ENCODE measurements at places on chromosomes 7 and 10.

- no peaks in the 10 kb centered on the region for H3K27me3 ChIP-seq
- H3K36me3 ChIP-seq = no peaks in the 10 kb centered on the region
- no peak overlapping the region for H3K4me3 ChIP-seq
Measured at GRCh38 chr10:78960316-78960800, 108.4 kb upstream of the ZMIZ1 start.

DNA sequence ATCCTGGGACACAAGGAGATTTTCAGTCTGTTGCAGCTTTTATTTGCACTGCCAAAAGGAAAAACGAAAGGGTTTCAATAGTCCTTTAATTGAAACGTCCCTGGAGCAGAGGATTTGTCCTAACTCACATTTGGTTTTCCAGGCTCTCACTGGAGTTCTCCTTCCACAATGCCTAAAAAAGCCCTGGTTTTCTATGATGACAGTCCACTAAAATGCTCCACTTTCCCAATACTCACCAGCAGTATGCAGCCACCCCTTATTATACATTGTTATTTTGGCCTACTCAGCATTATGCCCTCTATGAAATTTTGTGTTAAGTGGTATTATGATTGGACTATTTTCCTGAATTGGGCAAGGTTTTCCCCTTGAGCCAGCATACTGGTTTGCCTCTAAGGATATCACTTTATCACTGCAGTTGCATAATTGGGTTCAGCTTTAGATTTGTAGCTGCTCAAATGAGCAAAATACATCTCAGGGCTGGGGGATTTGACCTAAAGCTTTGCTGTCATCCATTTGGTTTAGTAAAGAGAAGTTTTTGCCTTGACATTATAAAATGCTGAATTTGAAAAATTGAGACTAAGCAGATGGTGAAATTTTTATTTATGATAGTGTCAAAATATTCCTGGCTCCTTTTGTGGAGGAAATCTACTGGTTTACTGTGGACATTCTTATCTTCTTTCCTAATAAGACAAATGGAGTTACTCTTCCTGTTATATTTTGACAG lies 239.2 kb downstream of the RNLS start:
- no peaks in the 10 kb centered on the region for H3K27me3 ChIP-seq
- H3K27ac ChIP-seq = no peak overlapping the region
- no peak overlapping the region for H3K4me3 ChIP-seq
- H3K36me3 ChIP-seq = no peaks in the 10 kb centered on the region

DNA sequence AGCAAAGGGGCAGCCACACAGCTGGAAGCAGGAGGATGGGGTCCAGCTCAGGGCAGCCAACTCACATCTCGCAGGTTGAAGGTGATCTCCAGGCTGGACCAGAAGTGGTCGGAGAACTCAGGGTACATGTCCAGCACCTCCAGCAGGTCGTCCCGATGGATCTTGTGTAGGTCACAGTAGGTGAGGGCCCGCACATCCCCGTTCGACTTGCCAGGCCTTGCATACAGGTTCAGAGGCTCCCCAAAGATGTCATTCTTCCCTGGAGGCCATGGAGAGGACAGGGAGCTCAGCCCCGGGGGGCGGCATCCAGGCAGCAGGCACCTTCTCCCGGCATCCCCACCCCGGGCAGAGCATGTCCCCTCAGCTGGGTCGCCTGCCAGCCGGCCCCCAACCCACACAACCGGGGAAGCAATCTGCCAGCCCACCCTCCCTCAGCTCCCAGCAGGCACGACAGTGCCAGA lies 29.3 kb downstream of the KCNH2 start:
- DNase-seq = no peak
- H3K4me3 ChIP-seq = no peak overlapping the region
- no peaks in the 10 kb centered on the region for H3K4me1 ChIP-seq

DNA sequence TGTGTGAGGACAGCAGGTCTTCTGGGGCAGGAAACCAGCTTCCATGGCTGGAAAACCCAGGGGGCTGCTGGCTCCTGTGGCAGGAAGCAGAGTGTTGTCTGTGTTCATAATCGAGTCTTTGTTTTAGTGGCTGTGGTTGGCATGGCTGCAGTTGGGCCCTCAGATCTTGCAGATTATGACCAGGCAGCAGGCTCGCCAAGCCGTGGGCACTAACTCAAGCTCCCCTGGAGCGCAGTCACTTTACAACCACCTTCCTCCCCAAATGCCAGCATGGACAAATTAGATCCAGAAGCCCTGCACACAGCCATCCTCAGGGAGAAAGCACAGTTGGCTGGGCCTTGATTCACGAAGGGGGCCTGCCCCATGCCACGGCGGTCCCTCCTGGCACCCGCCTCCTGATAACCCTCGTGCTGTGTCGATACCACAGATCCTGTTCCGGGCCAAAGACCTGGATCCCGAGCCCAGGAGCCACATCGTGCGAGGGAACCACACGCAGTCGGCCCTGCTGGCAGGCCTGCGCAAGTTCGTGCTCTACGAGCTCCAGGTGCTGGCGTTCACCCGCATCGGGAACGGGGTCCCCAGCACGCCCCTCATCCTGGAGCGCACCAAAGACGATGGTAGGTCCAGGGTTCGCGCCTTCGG lies 552.5 kb upstream of the FOXK1 start:
- no peak overlapping the region for H3K4me3 ChIP-seq
- H3K27ac ChIP-seq = no peak overlapping the region
- no peaks in the 10 kb centered on the region for H3K4me1 ChIP-seq
- H3K36me3 ChIP-seq = no peaks in the 10 kb centered on the region
- no peak for DNase-seq

DNA sequence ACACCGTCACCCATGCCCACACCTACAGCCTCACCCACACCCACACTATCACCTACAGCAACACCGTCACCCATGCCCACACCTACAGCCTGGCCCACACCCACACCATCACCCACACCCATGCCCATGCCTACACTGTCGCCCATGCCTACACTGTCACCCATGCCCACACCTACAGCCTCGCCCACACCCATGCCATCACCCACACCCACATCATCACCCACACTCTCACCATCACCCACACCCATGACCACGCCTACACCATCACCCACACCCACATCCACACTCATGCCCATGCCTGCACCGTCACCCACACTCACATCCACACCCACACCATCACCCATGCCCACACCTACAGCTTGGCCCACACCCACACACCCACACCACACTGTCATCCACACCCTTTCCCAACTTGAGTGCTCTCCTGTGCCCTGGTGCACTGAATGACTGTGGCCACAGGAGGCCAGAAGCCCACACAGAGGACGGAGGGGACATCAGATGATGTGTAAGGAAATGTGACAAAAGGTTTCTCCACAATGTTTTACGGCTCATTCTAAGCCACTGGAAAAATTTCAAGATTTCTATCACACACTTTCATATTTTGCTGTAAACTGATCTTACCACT lies 153.3 kb downstream of the WDR37 start:
- H3K4me1 ChIP-seq = no peaks in the 10 kb centered on the region
- H3K4me3 ChIP-seq = no peak overlapping the region
- H3K27ac ChIP-seq = no peak overlapping the region
- H3K27me3 ChIP-seq = no peaks in the 10 kb centered on the region
- no peaks in the 10 kb centered on the region for H3K36me3 ChIP-seq

- H3K4me3 ChIP-seq = no peak overlapping the region
- no peaks in the 10 kb centered on the region for H3K4me1 ChIP-seq
- no peak overlapping the region for H3K27ac ChIP-seq
- H3K36me3 ChIP-seq = no peaks in the 10 kb centered on the region
Measured at GRCh38 chr10:117617659-117618058, 75.1 kb downstream of the EMX2 start.

- no peak overlapping the region for H3K4me3 ChIP-seq
- peaks cover 3% of the 10 kb centered on the region for H3K27me3 ChIP-seq
- no peaks in the 10 kb centered on the region for H3K36me3 ChIP-seq
- H3K27ac ChIP-seq = no peak overlapping the region
- no peak for DNase-seq
Measured at GRCh38 chr10:43037440-43037839, 39.4 kb upstream of the RET start.

- no peak for DNase-seq
- no peaks in the 10 kb centered on the region for H3K27me3 ChIP-seq
- H3K36me3 ChIP-seq = no peaks in the 10 kb centered on the region
- no peak overlapping the region for H3K27ac ChIP-seq
- no peak overlapping the region for H3K4me3 ChIP-seq
- peaks cover 10% of the 10 kb centered on the region for H3K4me1 ChIP-seq
Measured at GRCh38 chr7:50431722-50432305, 18.3 kb downstream of the FIGNL1 start.

DNA sequence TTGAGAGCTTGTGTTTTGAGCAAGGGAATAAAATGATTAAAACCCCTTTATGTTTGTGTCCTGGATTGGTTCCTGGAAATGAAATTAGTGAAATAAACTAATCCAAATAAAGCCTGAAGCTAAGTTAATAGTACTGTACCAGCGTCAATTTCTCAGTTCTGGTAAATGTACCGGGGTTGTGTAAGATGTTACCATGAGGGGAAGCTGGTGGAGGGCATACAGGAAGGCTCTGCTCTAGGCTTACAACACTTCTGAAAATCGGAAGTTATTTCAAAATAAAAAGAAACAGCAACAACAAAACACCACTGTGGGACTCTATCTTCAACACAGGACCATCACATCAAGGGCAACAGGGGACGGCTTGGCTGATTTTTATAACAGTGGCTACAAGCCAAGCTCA lies 257.0 kb downstream of the CREB5 start:
- no peak for DNase-seq
- no peak overlapping the region for H3K4me3 ChIP-seq
- H3K36me3 ChIP-seq = no peaks in the 10 kb centered on the region
- H3K27ac ChIP-seq = no peak overlapping the region

GRCh38 chr10:19825700-19826099 lies 9.5 kb downstream of the PLXDC2 start:
- H3K4me3 ChIP-seq = no peak overlapping the region
- no peaks in the 10 kb centered on the region for H3K36me3 ChIP-seq
- DNase-seq = no peak
- H3K4me1 ChIP-seq = no peaks in the 10 kb centered on the region

DNA sequence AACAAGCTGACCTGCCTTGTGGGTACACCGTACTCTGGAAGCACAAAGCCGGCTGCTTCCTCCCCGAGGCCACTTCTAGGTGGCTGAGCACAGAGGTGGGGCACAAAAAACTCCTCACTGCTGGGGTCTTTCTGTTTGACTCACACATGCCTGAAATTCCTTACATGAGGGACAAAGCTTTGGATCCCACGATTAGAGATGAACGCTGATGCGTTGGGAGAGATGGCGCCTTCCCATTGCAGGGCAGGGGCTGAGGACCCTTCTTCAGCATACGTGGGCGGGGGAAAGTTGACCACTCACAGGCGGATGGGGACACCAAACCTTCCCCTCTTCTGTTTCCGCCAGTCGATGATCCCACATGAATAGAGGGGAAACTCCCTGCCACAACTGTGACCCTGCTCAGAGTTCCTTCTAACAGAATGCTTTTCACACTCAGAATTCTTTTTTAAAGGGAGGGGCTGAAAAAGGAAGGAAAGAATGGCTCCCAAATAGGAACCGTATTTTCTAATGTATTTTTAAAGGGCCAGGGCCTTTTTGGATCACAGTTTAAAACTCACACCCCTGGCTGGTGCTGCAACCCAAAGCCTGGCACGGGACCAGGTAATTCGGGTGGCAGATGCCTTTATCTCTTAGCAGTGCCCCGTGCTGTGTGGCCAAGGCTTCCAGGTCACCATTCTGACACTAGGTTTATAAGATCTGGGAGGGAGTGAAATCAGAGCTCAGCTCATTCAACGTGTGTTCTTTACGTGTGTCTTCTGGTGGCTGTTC lies 134.0 kb downstream of the PRKAG2 start:
- no peaks in the 10 kb centered on the region for H3K36me3 ChIP-seq
- H3K27me3 ChIP-seq = no peaks in the 10 kb centered on the region
- no peak overlapping the region for H3K27ac ChIP-seq
- DNase-seq = no peak

GRCh38 chr10:58515291-58515941 lies 2.7 kb downstream of the BICC1 start:
- peak overlapping the region; percentile 72 for H3K4me3 ChIP-seq
- peak; percentile 58 for DNase-seq

DNA sequence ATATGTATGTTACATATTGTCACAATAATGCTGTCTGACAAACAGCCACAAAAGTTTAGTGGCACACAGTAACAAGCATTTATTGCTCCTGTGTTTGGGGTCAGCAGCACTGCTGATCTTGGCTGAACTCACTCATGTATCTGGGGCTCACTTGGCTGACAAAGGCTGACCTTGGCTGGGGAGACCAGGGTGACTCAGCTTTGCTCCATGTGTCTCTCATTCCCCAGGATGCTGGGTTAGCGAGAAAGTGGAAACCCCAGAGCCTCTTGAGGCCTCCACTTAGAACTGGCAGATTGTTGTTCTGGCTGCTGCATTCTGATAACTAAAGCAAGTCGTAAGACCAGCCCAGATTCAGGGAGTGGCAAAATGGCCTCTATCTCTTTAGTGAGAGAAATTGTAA lies 217.3 kb upstream of the HABP2 start:
- no peak overlapping the region for H3K4me3 ChIP-seq
- DNase-seq = no peak
- no peaks in the 10 kb centered on the region for H3K36me3 ChIP-seq
- no peak overlapping the region for H3K27ac ChIP-seq
- H3K27me3 ChIP-seq = no peaks in the 10 kb centered on the region
- H3K4me1 ChIP-seq = no peaks in the 10 kb centered on the region

DNA sequence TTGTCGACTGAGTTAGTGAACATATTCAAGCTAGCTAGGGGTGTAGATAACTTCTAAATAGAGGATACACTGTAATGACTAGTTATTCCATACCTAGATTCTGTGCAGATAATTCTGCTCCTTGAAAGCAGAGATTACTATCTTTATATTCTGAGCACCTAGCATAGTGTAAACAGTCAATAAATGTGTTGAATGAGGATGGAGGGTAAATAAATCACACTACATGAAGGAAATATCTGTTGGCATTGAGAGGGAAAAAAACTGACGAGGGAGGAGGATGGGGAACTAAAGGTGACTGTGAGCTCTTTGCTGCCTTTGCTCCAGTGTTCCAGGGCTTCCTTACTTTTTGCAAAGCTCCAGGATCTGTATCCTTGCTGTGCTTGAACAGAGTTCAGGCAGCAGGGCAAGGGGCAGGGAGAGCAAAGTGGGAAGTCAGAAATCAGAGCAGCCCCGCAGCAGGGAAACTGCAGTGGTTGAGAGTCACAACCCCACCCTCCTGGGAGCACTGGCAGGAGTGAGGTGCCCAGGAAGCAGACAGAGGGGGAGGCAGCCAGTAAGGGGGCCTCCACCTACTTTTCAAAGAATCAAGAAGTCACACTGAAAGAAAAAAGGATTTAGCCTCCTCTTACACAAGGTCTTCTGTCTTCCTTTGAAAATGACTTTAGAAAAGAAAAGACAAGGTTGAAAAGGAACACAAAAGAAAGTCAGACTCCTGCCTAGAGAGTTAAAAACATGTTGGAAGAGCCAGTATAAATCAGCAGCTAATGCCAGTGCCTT lies 71.8 kb upstream of the LRRN3 start:
- H3K4me3 ChIP-seq = no peak overlapping the region
- peak; percentile 21 for DNase-seq
- no peaks in the 10 kb centered on the region for H3K27me3 ChIP-seq

DNA sequence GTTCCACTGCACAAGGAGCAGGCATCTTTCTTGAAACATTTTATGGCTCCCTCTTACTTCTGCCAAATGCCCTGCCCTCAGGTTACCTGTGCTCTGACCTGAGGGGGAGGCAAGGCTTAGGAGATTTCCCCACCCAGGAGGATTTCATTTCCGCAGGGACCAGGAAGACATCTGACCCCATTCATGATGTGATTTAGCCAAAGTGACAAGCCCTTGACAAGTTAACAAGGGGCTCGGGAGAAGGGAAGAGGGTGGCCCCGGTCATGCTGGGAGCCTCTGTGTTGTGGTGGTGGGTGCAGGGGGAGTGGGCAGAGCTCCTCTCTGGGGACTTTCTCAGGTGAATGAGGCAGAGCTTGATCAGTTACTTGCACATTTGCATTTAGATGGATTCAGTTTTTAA lies 18.9 kb downstream of the GIMAP5 start:
- DNase-seq = no peak
- H3K27ac ChIP-seq = no peak overlapping the region
- H3K36me3 ChIP-seq = no peaks in the 10 kb centered on the region
- H3K4me1 ChIP-seq = no peaks in the 10 kb centered on the region
